ENCODE measurements at places on chromosomes 2 and 18. TPM values are rescaled to one million over a fixed set of nuclear protein-coding genes. Genes with fewer than 3 reads are reported as not detected.
A peak's percentile ranks its signal among the peaks of the same experiment; 100 is the strongest.

Gene VSNL1
- polyA plus RNA-seq: not detected

- peak; percentile 11 for DNase-seq
These were observed 53.6 kb upstream of the SLC14A1 start for GRCh38 chr18:45670281-45670962.

DNA sequence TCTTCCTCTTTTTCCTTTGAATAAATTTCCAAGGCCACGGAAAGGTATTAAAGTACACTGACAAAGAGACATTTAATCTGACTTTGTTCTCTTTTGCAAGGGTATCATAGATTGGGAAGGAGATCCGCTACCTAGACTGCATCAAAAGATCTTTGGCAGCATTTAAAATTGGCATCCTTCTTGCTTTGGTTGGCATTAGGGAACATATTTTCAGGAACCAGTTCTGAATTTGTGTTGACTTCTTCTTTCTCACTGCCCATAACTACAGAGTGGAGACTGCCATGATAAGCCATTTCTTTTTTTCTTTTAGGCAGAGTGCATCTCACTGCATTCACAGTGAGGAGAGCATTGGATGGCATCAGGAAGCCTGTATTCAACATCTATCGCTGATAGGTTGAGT lies 83.4 kb downstream of the DOCK10 start:
- DNase-seq: no peak

Gene TANC1
- polyA plus RNA-seq: 52.2 TPM
